NCI-H2081 (cell line): ENCODE measurements at places on chromosomes 12 and 14.
A peak's percentile ranks its signal among the peaks of the same experiment; 100 is the strongest.

GRCh38 chr14:81855007-81855406 is 321.4 kb upstream of the SEL1L start:
- DNase-seq: no peak

DNA sequence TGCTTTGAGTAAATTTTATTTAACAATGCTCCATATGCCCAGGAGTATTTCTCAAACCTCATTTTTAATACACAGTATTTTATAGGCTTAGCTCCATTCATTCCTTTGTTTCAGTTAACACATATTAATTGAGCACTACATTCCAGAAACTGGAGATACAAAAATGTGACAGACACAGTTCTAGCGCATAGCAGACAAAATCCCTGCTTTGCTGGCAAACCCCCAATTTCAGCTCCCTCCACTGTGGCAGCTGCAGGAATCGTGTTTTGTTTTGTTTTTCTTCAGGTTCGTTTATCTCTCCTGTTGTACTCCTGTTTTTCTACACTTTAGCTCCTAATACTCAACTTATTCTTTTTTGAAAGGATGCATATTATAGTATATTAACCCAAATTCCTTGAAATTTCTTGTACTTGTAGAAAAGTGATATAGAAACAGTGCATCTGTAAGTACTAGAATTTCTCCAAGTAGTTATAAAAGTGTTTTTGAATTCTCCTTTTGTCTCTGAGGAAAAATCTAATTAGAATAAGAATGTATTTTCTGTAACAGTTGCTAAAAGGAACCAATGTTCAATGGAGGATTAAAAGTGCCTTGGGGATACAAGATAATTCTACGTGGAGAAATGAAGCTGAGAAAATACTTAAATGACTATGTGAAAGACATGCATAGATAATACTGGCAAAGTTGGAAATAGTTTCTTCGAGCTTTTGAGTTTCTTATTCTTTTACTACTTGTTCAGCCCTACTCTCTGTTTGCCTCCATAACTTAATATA is 6.4 kb upstream of the RAB21 start:
- DNase-seq: no peak

DNA sequence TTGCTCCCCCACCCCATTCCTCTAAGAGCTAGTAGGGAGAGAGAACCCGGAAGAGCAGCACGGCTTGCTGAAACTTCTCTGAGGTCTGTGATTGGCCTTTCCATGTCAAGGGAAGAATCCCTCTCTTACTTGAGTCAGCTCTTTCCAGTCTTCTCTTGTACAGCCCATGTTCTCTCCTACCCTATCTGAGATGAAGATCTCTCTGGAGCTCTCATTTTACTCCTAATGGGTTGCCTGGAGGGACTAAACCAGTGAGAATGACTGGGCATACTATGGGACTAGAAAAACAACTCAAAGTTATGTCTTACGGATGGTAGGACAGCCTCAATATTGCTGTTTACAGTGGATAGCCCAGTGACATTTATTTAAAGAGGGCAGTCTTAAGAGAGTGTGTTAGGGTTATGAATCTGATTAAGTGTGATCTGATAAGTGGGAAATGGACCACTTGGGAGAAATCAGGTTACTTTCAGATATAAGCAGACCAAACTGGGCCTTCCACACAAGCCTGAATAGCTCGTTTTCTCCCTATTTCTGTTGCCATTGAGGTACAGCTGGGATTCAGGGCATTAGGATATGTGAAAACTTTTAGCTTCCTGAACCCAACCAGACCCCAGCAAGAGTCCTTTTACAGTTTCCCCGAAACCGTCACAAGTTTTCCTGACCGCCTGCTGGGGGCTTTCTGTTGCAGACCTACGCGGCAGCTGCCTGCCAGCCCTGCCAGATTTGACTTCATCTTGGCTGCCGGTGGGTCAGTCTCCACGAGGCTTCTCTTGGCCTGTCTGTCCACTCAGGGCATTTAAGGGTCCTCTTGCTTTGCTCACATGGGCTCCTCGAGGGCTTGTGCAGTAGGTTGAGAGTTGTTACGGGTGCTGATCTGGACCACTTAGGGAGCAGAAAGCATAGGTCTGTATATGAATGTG is 16.9 kb downstream of the ETV6 start:
- DNase-seq: no peak

- no peak for DNase-seq
Measured at GRCh38 chr12:61137677-61138414, 1122.4 kb upstream of the USP15 start.

DNA sequence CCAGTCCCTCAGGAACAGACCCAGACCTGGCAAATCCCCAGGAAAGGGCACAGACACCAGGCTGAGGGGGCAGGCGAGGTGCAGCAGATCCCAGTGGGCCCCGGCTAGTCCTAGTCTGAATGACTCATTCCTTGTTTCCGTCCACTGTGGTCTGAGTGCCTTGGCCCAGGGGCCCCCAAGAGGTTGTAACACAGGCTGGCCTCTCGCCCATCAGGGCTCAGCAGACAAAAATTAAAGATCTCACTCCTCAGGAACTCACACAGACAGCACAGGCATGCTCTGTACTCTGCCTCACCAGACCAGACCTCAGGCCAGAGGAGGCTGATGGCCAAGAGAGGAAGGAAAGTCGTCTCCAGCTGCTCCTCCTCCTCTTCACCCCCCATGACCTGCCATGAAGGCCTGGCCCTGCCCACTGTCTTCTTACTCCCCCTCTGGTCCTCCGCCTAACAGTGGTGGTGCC is 7.7 kb upstream of the LTBP2 start:
- no peak for DNase-seq

DNA sequence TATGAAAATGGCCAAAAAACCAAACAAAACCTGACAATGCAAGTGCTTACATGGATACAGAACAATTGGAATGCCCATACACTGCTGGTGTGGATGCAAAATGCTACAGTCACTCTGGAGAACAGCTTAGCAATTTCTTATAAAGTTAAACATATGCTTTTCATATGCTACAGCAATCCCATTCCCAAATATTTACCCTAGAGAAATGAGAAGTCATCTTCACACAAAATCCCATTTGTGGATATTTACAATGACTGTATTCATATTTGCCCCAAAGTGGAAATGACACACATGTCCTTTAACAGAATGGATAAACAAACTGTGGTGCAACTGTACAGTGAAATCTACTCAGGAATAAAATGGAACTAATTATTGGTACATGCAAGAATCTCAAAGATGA is 20.4 kb downstream of the SAV1 start:
- no peak for DNase-seq

GRCh38 chr14:92492258-92492657 is 21.3 kb upstream of the RIN3 start:
- DNase-seq: no peak

- no peak for DNase-seq
Measured at GRCh38 chr14:92236243-92236900, 86.6 kb upstream of the SLC24A4 start.

DNA sequence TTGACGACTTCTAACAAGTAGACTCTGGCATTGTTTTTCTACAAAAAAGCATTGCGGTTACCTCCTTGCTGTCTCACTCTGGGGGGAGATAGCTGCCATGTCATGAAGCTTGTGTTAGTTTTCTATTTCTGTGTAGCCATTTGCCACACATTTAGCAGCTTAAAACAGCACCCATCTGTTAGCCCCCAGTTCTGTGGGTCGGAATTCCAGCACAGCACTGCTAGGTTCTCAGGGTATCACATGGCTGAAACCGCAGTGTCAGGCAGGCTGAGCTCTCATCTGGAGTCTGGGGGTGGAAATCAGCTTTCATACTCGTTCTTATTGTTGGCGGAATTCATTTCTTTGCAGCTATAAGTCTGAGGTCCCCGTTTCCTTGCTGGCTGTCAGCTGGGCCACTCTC is 19.9 kb upstream of the STXBP6 start:
- DNase-seq: no peak

GRCh38 chr12:100295764-100296555 is 29.0 kb downstream of the SCYL2 start:
- DNase-seq: no peak

DNA sequence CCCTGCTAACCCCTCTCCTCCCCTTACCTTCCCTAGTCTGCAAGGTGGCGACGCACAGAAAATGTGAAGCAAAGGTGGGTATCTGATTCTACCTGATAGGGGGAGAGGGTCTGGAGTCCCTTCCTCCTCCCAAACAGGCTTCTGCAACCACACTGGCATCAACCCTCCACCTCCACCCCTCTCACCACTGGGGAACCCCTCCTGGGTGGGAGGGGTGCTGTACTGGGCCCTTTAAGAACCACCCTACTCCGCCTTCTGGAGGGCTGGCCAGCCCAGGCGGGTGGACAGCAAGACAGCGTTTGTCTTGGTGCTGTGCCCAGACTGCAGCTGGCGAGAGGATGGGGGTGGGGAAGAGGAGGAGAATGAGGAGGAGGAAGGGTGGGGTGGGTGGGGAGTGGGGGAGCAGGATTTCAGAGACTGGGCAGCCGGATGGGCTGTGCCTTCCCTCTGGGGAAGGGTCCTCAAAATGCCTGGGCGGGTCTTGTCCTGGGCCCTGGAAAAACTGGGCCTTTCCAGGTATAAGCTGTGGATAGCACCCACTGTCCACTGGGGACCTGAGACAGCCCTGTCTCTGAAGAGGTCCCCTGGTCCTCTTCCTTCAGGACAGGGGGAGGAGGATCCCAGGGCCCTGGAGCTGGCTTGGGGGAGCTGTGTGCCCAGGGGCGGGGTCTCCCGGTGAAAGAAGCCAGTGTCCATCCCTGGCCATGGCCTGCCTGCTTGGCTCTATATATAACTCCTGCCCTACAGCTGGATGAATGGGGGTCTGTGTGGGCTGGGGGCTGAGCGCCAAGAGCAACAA is 2.8 kb downstream of the TNS2 start:
- DNase-seq: peak; percentile 72

DNA sequence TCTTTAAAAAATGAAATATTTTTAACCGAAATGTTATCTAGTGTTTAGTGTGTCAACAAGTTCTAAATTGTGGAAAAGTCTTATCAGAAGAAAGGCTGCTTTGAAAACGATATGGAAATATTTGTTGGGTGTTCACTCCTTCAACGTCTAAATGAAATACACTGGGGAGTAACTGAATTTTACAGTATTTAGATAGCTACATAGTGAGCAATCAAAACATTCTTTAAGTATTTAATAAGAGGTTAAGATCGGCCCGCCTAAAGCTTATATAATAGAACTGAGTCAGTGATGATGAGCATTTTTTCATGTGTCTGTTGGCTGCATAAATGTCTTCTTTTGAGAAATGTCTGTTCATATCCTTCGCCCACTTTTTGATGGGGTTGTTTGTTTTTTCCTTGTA is 228.3 kb downstream of the RAD51B start:
- no peak for DNase-seq

GRCh38 chr14:36684946-36685345 is 23.3 kb downstream of the PAX9 start:
- DNase-seq: no peak

DNA sequence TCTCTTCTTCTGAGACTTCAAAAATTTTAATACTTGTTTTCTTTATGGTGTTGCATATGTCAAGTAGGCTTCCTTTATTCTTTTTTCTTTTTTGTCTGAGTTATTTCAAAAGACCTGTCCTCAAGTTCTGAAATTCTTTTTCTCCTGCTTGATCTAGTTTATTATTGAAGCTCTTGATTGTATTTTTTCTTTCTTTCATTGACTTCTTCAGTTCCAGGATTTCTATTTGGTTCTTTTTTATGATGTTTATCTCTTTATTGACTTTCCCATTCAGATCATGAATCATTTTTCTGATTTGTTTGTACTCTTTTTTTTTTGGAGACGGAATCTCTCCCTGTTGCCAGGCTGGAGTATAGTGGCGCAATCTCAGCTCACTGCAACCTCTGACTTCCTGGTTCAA is 34.1 kb downstream of the IFT43 start:
- DNase-seq: no peak

- DNase-seq: no peak
Measured at GRCh38 chr12:64674367-64674922, 64.2 kb downstream of the RASSF3 start.

- no peak for DNase-seq
Measured at GRCh38 chr12:132456944-132457495, 32.9 kb upstream of the FBRSL1 start.

DNA sequence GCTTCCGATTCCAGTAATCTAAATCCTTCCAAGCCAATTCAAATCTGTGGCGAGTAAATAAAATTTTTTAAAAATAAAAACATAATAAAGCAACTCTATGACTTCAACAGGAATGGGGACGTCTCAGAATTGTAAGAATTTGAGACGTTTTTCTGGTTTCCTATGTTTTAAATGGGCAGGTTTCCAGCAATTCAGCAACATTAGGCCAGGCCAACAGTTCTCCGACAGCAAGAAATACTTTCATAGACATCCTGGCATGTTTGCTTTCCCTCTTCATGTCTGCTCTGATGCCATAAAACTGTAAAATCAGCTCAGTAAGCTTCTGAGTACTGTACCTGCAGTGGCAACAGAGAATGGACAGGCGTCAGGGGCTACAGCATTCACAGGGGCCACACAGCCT is 35.8 kb upstream of the DICER1 start:
- no peak for DNase-seq

DNA sequence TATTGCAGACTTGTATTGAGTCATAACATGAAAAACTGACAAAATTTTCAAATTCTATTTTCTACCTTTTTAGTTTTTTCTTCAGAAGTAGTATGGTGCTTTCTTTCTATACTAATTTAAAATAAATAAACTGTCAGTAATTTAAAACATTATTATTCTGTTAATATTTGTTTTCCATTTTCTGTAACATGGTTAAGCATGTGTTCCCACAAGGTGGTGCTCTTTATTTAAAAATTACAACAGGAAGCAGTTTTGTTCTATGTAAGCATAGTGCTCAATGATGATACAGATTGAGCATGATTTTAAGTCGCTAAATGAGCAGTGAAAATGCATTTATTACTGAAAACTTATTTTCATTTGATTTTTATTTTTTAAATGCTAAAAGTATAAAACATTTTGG is 114.6 kb downstream of the PPFIA2 start:
- DNase-seq: peak; percentile 44

DNA sequence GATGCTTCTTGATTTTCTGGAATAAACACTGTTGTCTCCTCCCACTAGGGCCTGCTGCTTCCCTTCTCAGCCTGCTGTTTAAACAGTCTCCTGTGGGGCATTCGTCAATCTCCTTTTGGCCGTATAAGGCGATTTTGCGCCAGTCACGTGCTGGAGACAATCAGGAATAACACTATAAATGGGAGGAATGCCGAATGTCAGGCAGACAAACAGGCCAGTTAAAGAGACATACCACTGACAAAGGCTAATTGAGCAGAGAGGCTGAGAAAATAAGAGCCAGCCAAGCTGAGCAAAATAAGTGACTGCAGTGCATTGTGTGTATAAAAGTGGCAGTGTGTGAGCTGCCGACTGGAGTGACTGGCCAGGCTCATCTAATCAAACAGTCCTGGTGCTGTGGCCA is 23.3 kb downstream of the DMAC2L start:
- peak; percentile 96 for DNase-seq
